ENCODE measurements at places on chromosomes 3 and 15.

DNA sequence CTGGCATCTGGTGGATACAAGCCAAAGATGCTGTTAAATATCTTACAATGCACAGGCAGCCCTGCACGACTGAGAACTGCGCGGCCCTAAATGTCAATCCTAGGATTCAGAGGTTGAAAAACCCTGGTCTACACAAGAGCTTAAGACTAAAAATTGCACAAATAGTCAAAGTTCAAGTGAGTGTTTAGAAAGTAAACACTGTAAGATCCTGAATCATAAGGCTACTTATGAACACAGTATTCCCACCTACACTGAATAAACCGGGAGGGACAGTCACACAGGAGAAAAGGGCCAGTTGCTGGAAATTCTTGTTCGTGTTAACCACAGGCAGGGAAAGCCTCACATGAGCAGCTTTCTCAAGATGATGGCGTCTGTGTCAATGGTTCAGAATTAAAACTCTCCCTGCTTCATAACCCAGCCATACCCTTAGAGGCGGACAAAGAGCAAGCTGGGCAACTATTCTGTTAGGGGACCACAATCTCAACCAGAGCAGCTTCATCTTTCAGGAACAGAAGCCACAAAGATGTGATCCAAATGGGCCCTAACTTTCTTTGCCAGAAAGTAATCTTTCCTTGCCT is 37.7 kb downstream of the LRIG1 start:
- no peak for DNase-seq

DNA sequence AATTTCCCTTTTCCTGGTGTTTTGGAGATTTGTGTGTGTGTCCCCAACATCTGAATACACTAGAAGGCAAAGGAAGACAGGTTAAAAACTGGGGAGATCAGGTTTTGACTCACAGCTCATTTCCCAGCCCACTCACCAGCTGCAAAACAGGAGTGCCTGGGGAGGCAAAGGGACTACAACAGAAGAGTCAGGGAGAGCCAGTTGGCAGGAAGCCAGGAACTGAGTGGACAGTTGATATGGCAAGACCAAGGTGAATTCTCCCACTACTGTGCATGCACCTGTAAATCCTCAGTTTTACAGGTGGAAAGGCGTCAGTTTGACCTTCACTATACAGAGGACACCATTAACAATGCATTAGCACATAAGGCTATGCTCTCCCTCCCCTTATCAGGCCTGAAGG is 901.5 kb upstream of the SEMA6D start:
- no peak for DNase-seq

DNA sequence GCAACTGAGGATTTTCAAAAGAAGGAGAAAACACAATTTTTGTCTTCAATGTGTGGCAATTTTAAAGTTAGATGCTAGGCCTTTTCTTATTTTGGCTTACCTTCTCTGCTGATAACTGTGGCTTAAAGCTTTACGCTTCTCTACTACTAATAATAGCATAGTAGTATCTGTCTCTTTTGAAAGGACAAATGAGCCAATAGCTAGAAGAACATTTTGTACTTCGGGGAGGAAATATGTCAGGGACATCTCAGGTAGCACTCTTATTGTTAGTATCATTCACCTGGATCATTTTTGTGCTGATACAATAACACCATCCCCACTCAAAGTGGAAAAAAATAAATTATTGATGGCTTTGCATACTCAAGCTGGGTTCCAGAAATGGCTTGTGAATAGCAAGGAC is 586.1 kb upstream of the TBL1XR1 start:
- no peak for DNase-seq

- DNase-seq = peak; percentile 72
These were observed 222.0 kb upstream of the GAP43 start for GRCh38 chr3:115401298-115401697.

DNA sequence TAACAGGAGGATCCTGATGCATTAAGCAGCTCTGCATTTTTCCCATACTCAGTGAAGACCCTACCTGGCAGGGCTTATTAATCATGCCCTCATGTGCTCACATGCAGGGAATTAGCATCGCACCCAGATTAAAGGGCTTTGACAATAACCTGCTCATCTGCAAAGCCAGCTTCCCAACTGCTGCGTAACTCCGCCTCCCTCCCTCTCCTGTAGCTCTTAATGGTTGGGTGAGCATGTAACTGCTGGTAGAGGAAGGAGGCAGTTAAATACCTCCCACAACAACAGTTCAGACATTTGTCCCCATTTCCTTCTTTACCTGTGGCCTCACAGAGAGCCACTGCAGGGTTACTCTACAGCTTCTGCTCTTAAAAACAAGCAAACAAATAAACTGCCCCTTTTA is 203.6 kb upstream of the WNT5A start:
- DNase-seq = no peak

DNA sequence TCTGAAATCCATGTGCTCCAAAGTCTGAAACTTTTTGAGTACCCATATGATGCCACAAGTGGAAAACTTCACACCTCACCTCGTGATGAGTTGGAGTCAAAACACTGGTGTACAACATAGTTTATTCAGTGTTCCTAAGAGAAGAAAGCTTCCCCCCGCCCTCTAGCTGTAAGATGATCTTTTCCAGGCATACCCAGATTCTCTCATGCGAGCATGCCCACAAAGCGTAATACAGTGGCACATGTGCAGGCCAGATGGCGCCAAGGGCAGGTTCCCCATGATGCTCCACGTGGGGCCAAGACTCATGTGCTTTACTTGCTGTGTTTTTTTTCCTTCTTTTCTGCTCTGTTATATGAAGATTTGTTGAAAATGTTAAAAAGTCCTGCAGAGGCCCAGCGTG is 104.9 kb upstream of the LRRFIP2 start:
- no peak for DNase-seq

DNA sequence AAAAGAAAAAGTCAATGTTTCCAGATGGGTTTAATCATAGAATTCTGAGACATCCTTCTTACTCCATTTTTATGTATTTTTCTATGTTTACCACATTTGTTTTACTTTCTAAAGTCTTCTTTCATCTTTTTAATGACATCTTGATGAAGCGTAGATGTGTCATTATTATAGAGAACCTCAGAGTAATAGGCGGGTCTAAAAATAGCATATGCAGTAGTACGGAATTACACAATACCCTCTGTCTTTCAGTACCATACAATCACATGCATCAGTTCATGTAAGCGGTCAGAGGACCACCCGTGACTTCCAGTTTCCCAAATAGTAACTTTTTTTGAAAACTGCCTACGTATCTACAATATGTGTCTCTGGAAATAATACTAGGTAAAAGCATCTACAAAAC is 224.0 kb downstream of the PLOD2 start:
- peak; percentile 47 for DNase-seq

GRCh38 chr15:41695750-41696436 is 35.7 kb downstream of the MGA start:
- DNase-seq = peak; percentile 26

- DNase-seq = peak; percentile 92
These were observed 15.2 kb upstream of the CLEC3B start for GRCh38 chr3:45010811-45011333.

DNA sequence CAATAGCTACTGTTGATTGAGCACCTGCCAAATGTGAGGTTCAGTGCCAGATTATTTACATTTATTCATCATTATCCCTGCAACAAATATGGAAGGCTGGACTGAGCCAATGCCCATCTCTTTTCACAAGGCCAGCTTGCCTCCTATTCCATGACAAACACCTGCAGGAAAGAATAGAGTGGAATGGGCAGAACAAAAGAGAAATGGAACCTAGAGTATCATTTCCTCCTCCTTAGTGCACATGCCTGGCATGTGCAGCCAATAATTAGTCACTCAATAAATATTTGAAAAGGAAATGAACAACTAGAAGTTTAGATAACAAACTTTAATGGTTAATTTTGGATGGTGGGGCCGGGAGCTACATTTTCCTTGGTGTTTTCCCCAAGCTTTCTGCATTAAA is 61.4 kb upstream of the MYRIP start:
- no peak for DNase-seq

GRCh38 chr15:40694688-40695468 is at the start of gene RAD51:
Gene RAD51 (plus strand): TSS chr15:40695174. CDS start chr15:40698759, 3,585 bp downstream.
- DNase-seq = peak; percentile 93

- DNase-seq = peak; percentile 49
These were observed 92.8 kb downstream of the TFG start for GRCh38 chr3:100802126-100802525.

GRCh38 chr3:166307756-166308350 is 470.6 kb upstream of the BCHE start:
- DNase-seq = no peak

DNA sequence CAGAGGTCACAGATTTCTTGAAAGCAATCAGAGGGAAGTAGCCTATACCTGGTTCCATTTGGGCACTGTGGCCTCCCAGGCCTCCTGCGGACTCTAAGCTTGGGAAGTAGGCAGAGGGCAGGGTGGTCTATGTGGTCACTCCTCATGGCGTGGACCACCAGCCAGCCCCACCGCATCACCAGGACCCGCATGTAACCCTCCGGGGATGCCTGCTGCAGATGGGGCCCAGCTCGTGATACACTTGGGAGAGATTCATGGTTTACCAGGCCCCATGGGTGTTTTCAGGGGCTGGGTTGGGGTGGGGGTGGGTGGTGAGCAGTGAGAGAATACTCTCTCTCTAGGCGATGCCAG is 123.7 kb downstream of the ASB7 start:
- no peak for DNase-seq

DNA sequence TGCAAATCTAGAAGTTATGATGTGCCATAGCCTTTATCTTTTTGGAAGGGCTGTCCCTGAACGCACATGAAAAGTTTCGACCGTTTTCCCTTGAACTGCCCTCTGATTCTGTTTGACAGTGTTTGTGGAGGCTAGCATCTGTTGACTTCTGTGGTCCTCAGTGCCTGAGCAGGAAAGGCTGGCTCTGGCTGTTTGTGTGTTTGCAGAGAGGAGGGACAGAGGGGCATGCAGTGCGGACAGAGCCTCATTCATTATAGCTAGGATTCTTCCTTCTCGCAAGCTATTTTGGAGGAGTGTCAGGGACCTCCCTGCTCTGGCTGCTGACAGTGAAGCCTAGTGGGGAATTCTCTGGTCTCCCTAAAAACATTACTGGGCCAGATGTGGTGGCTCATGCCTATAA is 64.5 kb downstream of the CDAN1 start:
- DNase-seq = no peak

DNA sequence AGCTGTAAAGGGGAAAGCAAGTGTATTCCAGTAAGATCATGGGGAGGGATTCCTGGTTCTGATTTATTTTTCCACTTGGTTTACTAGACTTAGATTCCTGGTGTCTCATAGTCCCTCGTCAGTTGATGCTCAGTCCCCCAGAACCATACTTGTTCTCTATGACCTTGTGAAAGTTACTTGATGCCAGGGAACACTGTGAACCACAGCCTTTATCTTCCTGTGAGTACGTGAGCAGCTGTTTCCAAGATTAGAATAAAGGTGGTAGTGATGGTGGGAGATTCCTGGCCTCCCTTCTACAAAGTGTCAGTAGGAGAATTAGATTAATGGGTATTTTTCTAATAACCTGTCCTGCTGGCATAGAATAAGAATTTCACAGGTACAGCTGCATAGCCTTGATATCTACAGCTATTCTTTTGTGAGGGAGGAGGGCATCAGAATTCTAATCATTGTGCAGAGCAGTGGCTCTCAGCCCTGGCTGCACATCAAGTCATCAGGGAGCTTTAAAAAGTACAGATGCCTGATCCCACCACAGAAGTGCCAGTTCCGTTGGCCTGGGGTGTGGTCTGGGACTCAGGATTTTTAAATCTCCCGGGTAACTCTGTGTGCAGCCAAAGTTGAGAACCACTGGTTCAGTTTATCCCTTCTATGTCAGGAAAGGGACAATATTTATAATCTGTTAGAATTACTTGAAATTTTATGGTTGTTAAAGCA is 20.0 kb downstream of the GPD1L start:
- DNase-seq = no peak

GRCh38 chr3:115100806-115101205 is 46.3 kb downstream of the ZBTB20 start:
- DNase-seq = no peak

DNA sequence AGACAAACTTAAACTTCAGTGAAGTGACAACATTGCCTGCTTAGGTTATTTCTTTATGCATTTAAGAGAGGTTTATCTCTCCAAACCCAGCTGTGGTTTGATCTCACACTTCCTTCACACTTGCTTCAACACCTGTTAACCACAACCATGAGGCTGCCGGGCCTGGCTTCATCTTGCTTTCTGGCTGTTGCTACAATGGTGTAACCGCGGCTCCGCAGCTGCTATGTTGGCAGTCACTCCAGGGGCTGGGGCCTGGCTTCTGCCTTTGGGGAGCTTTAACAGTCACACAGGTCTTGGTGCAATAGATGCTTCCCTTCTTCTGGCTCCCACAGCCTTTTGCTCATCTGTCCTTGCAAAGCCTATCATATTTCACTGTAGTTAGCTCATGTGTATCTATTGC is 72.9 kb upstream of the MNS1 start:
- DNase-seq = no peak

DNA sequence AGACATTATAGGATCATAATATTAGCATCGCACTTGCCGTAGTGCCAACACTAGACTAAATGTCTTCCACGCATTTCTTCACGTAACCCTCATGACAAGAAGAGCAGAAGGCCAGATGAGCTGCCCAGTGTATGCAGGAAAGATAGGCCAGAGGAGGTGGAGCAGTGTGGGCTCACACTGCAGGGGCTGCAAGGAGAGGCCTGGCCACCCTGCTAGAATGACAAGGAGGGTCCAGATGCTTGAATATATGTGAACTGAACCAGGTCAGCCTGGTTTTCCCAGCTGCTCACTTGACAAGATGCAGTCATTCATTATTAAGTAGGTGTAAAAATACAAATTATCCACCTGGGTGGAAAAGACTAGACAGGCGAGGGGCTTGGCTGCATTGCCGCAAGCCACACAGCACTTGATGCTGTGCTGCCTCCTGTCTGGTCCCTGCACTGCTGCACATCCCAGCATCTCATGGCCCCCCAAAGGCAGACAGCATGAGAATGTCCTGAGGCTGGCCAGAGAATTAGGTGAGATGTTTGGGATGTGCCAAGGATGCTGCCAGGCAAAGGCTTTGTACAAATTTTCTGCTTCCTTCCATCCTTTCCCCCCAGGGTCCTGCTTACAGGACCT is 115.2 kb downstream of the NTRK3 start:
- no peak for DNase-seq

DNA sequence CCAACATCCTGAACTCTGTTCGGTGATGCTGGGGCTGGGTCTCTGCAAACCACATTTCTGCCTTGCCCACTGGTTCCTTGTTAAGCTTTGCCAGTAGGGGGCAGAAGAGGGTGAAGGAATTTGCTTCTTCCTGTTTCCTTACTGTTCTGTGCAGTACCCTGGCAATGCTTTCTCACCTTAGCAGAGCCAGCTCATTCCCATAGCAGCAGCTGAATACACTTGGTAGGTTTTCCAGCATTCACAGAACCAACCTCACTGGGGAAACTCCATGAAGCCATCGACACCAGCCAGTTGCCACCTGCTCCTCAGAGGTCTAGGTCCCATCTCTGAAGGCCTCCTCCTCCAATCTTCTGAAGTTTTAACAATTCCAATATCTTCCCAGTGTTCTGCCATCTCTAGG is 308.4 kb downstream of the PDCD6IP start:
- DNase-seq = no peak

GRCh38 chr15:28015855-28016254 is 83.3 kb downstream of the OCA2 start:
- no peak for DNase-seq

All from HFFc6 (cell line).